Stomach (tissue), 19 donors: ENCODE measurements at places on chromosomes 4 and X. TPM values are rescaled to one million over a fixed set of nuclear protein-coding genes. Genes with fewer than 3 reads are reported as not detected.
A peak's percentile ranks its signal among the peaks of the same experiment; 100 is the strongest.

Gene IL2RG
- polyA plus RNA-seq = 10.4 TPM

Gene PGAM4
- not detected for polyA plus RNA-seq

Gene RPS6KA6
- 1.5 TPM for polyA plus RNA-seq

Gene GLRB
- polyA plus RNA-seq = 3.1 TPM

DNA sequence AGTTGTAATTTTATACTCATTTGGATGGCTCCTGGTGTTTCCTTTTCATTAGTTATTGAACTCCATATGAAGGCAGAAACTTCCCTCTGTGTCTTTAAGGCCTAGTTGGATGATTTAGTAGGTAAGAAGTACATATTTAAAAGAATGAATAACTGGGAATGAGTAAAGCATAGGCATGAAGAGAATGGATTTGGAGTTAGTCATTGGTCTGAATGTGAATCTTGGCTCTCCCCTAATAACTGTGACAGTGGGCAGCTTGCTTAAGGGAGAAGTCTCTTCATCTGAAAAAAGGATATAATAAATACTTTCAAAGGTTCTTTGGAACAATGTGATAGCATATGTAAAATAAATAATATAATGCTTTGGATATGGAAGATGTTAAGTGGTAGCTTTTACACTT lies 13.2 kb downstream of the SNX25 start:
- H3K27me3 ChIP-seq = no peaks in the 10 kb centered on the region
- H3K36me3 ChIP-seq = no peaks in the 10 kb centered on the region
- peaks cover 24% of the 10 kb centered on the region for H3K4me1 ChIP-seq
- DNase-seq = no peak

GRCh38 chr4:27084685-27085361 lies 224.2 kb downstream of the STIM2 start:
- no peaks in the 10 kb centered on the region for H3K27me3 ChIP-seq
- H3K36me3 ChIP-seq = no peaks in the 10 kb centered on the region
- peak overlapping the region; percentile 23 for H3K4me3 ChIP-seq
- no peak overlapping the region for H3K27ac ChIP-seq
- H3K4me1 ChIP-seq = peaks cover 14% of the 10 kb centered on the region

- H3K36me3 ChIP-seq = no peaks in the 10 kb centered on the region
- DNase-seq = no peak
- H3K27ac ChIP-seq = no peak overlapping the region
- no peaks in the 10 kb centered on the region for H3K4me1 ChIP-seq
Observed at GRCh38 chr4:187555174-187555573, 440.4 kb upstream of the ZFP42 start.
